ENCODE measurements at places on chromosomes 12 and 14.

- DNase-seq: no peak
These were observed 13.9 kb upstream of the FRS2 start for GRCh38 chr12:69456239-69456638.

DNA sequence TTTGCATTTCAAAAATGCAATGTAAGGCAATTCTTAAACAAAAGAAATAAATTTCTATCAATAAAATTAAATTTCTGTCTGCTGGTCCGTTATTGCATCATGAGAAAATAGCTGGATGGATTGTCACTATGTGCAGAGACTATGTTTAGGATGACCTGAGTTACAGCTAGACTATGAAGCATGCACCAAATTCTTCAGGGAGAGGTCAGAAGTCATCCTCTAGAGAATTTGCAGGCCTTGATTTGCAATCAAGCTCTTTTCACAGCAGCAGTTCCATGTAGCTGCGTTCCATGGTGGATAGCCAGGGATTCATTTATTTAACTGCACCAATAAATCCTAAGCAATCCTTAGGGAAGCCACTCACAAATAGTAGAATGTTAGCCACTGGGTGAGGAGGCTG, 253.7 kb downstream of the MSRB3 start:
- no peak for DNase-seq

DNA sequence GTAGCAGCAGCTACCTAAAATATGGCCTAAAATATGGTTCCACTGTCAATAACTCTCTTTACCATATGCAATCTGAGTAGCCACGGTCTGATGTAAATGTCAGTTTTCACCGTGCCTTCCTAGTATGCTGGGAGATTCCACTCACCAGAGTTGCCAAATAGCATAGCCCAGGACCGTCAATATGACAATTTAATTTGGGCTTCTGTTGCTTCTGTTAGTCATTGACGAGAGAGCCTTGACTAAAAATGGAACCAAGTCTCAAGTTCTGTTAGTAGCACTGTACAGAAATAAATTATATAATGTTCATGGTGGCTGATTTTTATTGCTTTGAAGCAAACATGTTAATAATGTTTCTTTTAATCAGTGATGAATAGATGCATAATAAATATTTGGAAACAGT, 348.4 kb downstream of the BCAT1 start:
- DNase-seq: no peak

- no peak for DNase-seq
These were observed 68.7 kb upstream of the HMGA2 start for GRCh38 chr12:65755596-65755978.

- peak; percentile 67 for DNase-seq
These were observed at the start of gene ASIC1 for GRCh38 chr12:50057000-50057841. TSS of gene ASIC1 (plus strand) at chr12:50057596. CDS start at chr12:50058767, 1,171 bp downstream.

DNA sequence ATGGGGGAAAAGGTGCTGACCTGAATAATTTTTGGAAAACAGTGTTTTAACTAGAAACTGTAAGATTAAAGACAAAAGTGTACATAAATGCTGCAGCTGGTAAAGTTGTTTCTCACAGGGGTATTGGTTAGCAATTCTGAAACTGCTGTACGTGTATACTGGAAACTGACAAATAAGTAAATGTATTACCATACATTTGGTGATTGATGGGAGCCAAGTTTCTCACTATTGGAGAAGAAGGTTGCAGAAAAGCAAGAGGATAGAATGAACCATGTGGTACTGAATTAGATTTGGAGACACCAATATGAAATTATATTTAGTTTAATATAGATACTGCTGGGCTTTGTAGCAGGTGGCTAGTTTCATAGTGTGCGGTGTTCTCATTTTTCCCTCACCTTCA, 19.6 kb upstream of the FBXO33 start:
- DNase-seq: no peak

All from progenitor cell of endocrine pancreas (in vitro differentiated cells).